Stimulated activated CD8-positive, alpha-beta memory T cell treated with anti-CD3 and anti-CD28 coated beads, Interleukin-7, amount 100 ng/mL, for 4 hours (primary cell): ENCODE measurements at places on chromosomes 5 and 9.
A peak's percentile ranks its signal among the peaks of the same experiment; 100 is the strongest.

DNA sequence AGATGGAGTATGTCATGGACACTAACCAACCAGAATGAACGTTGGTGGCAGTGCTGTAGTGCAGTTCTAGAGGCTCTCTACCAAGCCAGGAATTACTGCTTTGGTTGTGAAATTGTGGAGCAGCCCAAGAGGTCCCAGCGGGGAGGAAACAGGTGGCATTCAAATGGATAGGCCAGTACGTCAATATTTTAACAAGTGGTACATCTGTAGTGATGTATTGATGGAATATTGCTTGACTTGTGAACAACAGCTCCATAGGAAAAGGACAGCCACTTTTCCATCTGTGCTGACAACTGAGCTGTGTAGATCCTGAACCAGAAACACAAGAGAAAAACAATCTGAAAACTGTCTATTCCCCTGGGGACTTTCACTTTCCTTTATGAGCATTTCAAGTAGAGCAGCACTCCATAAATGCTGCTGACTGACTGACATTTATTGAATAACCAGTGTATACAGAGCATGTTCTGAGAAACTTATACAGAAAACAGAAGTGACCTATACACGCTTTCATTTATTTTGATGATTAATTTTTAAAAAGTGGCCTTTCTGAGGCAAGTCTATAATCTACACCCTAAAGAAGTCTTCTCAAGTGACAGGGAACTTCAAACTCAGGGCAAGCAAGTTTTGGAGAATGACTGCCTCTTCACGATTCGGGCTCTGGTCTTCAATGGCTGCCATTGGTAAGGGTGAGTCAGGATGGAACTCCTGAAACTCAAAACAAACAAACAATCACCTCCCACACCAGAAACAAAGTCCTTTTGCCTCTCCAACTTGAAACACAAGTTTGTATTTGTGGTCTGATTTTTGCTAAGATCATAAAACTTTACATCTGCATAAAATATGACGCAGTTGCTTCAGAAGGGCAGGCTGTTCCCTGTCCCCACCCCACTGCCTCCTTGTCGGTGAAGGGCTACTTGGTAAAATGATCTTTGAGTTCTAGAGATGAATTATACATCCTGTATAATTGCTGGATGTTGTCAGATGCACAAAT, 362.4 kb downstream of the NDUFS4 start:
- no peak for DNase-seq

- DNase-seq = no peak
Measured at GRCh38 chr5:41403846-41404245, 106.6 kb downstream of the PLCXD3 start.

- no peak for DNase-seq
Measured at GRCh38 chr9:21294364-21294774, 10.7 kb downstream of the IFNA5 start.

GRCh38 chr5:174384509-174384947, 339.0 kb downstream of the NSG2 start:
- DNase-seq = no peak

DNA sequence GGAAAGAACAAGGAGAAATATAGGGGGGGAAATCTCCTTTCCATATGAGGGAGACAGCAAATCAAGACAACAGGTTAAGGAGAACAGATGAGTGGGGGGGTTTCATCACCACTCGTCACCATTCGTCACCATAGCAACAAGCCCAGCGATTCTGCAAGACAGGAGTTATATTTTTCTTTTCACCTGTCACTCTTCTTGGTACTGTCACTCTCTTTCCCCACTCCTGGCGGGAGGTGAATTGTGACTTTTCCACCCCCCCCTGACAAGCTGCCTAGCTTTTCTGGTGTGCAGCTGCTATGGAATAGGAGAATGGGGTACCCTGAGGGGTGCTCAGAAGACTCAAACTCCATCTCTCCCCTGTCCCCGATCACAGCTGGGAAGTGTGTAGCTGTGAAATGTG, 239.9 kb downstream of the FAM114A2 start:
- no peak for DNase-seq

- no peak for DNase-seq
Measured at GRCh38 chr5:31860726-31861433, 221.9 kb downstream of the PDZD2 start.

GRCh38 chr5:155564541-155564940, 551.0 kb downstream of the KIF4B start:
- no peak for DNase-seq

- no peak for DNase-seq
Measured at GRCh38 chr5:9558319-9558965, 12.6 kb upstream of the SEMA5A start.

DNA sequence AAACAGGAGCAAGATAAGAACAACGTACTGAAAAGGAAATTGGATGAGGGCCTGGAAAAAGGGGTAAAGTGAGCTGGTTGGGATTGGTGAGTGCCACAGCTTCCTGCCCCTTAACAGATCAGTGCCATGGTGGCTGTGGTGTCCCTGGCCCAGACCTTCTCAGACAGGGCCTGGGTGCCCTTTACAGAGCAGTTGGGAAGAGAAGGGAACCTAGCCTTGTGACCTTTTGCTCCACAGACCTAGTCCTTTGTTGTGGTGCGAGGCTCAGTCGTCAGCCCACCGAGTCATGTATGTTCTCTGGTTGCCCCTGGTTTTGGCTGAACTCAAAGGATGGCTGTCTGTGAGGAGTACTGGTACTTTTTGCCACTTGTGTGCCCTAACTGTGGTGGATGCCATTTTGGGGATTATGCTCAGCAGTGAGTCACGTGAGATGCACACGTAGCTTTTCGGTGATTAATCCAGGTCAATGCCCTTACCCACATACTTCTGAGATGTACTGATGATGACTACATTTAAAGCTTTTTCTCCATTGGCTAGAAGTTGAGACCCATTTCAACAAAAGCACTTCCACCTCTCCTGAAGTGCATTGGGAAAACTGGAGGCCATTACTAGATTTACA, 48.4 kb downstream of the EXOSC2 start:
- DNase-seq = no peak

GRCh38 chr9:133278161-133279114, 3.4 kb upstream of the ABO start:
- DNase-seq = no peak

- DNase-seq = no peak
Measured at GRCh38 chr9:133604856-133605255, 4.3 kb downstream of the FAM163B start.

- DNase-seq = no peak
Measured at GRCh38 chr9:124420991-124421543, 5.8 kb upstream of the PSMB7 start.

DNA sequence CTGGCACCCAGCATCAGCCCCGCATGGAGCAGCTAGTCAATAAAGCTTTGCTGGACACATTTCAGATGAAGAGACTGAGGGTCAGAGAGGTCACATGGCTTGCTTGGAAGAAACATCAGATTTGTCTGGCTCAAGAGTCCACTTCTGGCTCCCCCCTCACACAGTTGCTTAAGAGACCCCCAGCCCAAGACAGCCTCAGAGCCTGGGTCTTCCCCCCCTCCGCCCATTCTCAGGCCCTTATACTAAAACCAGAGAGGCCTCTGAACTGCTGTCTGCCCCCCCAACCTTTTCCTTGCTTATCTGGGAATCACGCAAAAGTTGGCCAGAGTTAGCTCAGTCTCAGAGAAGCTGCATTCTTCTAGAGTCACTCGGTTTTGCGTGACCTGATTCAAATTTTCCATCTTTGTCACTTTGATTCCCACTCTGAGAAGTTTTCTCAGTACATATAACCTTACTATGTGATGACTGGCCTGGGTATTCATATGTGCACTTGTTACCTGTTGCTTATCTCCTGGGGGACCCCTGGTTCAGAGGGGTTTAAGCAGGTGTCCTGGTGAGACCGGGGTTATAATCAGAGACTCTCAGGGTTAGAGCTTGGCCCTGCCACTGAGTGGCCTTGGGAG, 145.4 kb upstream of the IER5L start:
- no peak for DNase-seq

- DNase-seq = no peak
Measured at GRCh38 chr9:122418016-122418415, 47.2 kb downstream of the PTGS1 start.

DNA sequence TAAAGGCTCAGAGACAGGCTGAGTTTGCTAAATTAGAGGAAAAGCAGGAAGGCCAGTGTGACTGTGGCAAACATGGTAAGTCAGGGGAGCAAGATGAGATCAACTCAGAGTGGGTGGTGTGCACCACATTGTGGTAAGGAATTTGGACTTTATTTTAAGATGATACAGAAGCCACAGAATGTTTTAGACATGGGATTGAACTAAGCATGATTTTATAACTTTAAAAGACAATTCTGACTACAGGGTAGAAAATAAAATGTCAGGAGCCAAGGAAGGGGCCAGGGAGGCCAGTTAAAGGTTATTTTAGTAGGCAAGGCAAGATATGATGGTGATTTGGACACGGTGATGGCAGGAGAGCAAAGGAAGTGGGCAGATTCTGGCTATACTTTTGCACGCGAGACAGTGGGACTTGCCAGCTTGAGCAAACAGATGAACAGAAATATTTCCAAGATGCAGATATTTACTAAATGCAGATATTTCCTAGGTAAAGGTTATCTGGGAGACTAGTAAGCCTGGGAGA, 53.9 kb downstream of the TSSK1B start:
- no peak for DNase-seq

GRCh38 chr9:38227061-38227540, 158.1 kb upstream of the SHB start:
- peak; percentile 42 for DNase-seq

DNA sequence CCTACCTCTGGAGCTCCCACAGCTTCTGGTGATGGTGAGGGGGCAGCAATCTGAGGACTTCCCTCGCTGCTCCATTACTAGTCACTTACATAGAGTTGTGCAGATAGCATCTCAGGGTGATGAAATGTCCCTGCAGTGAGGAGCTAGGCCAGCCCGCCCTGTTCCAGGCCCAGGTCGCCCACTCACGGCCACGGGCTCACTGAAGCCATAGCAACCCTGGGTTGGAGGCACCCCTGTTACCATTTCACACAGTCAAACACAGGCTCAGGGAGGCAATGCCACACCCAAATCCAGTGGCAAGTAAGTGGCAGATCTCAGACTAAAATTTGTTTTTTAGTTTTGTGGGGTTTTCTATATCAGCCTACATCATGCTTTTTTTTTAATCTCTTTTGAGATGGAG, 19.6 kb downstream of the SH2D3C start:
- DNase-seq = no peak

GRCh38 chr5:140565780-140566095, 1.1 kb downstream of the SLC35A4 start:
- DNase-seq = no peak

DNA sequence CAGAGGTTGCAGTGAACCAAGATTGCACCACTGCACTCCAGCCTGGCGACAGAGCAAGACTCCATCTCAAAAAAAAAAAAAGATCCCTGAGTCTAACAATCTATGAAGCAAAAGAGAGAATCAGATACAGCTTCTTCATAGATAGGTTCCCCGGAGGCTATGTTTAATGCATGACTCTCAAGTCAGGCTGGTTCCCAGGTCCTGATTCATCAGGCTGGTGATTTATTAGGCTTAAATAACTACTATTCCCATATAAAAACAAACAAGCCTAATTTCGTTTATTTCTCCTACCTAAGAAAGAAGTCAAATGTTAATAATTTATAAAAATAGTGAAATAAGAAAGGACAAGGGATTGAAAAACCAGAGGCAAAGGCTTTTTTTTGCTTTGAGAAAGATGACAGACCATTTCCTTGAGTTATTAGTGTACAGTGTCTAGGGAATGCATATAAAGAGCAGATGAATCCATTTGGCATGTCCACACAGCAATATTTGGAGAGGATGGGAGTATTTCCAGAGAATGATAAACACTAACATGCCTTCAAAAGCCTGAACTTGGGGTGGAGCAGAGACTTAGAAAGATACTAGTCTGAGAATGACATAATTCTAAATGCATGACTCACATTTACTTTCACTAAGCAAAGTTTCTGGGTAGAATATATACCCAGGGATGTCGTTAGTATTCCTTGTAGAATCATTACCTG, 115.3 kb downstream of the NREP start:
- no peak for DNase-seq

DNA sequence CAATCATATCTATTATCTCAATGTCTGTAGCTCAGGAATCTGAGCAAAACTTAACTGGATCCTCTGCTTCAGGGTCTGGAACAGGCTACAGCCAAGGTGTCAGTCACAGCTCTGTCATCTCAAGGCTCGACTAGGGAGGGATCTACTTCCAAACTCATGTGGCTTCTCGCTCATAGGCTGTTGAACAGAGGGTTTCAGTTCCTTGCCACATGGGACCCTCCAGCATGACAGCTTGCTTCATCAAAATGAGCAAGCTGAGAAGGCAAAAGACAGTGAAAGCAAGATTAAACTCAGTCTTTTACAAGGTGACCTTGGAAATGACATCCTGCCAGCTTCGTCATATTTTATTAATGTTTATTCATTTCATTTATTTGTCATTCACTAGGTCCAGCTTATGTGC, 111.7 kb downstream of the GADD45G start:
- DNase-seq = no peak

DNA sequence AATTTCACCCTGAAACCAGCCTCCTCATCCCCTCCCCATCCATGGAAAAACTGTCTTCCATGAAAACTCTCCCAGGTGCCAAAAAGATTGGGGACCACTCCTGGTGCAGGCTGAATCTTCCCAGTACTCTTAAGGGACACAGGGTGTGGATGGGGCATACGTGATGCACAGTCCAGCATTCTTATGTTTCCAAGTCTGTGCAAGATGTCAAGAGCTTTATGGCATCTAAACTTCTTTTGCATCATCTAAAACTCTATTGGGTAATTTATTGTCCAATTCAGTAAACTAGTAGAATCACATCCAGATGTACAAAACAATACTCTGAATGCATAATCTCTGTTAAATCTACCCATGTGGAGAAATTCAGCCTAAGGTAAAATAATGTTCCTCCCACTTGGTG, 9.3 kb upstream of the FGD3 start:
- DNase-seq = no peak

DNA sequence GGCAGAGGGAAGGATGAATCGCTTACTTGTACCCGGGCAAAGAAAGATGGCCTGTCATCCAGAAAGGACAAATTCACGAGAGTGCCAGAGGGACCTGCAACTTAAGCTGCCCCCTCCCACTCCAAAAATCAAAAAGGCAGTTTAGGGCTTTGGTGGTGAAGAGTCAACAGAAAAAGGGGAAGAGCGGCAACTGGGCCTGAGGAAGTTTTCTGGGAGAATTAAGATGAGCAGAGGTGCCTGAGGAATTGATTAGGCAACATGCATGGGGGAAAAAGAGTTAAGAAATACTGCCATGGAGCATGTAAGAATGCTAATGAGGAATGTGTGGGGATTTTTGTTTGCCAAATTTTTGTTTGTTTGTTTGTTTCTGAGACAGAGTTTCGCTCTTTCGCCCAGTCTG, 1.8 kb upstream of the ACTL7B start:
- no peak for DNase-seq

- no peak for DNase-seq
Measured at GRCh38 chr5:143494162-143494561, 90.7 kb upstream of the NR3C1 start.

- no peak for DNase-seq
Measured at GRCh38 chr5:91188755-91189154, 194.4 kb downstream of the ARRDC3 start.

DNA sequence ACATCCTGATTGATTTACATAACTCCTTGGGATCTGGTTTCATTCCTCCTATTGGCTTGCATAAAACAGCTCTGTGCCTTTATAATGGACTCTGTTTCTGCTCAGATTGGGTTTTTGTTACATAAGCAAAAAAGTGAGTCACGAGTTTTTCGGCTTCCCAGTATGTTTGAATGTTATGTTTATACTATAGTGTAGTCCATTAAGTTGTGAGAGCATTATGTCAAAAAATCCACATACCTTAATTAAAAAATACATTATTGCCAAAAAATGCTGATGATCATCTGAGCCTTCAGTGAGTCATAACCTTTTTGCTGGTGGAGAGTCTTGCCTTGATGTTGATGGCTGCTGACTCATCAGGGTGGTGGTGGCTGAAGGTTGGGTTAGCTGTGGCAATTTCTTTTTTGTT, 144.6 kb downstream of the CCDC171 start:
- no peak for DNase-seq
